Spleen (tissue), 13 donors: ENCODE measurements at places on chromosomes 5 and 9. TPM values are rescaled to one million over a fixed set of nuclear protein-coding genes. Genes with fewer than 3 reads are reported as not detected.
A peak's percentile ranks its signal among the peaks of the same experiment; 100 is the strongest.

GRCh38 chr9:94768766-94769165 lies 42.3 kb downstream of the AOPEP start:
- no peak overlapping the region for H3K27ac ChIP-seq
- H3K27me3 ChIP-seq, result no peaks in the 10 kb centered on the region
- no peak overlapping the region for H3K4me3 ChIP-seq
- no peaks in the 10 kb centered on the region for H3K4me1 ChIP-seq
- no peaks in the 10 kb centered on the region for H3K36me3 ChIP-seq

- H3K4me3 ChIP-seq, result no peak overlapping the region
- no peak overlapping the region for H3K27ac ChIP-seq
- H3K36me3 ChIP-seq, result no peaks in the 10 kb centered on the region
- no peak for DNase-seq
Measured at GRCh38 chr9:37566716-37567115, 9.5 kb downstream of the FBXO10 start.

- H3K27me3 ChIP-seq, result no peaks in the 10 kb centered on the region
- no peak overlapping the region for H3K4me3 ChIP-seq
- H3K4me1 ChIP-seq, result no peaks in the 10 kb centered on the region
- H3K36me3 ChIP-seq, result no peaks in the 10 kb centered on the region
- DNase-seq, result no peak
- no peak overlapping the region for H3K27ac ChIP-seq
Measured at GRCh38 chr9:109870365-109870764, 90.4 kb downstream of the PALM2AKAP2 start.

- H3K4me1 ChIP-seq, result peaks cover 23% of the 10 kb centered on the region
- H3K27ac ChIP-seq, result no peak overlapping the region
- H3K36me3 ChIP-seq, result no peaks in the 10 kb centered on the region
- H3K4me3 ChIP-seq, result peak overlapping the region; percentile 53
Measured at GRCh38 chr5:115179030-115179393, 9.3 kb upstream of the TRIM36 start.

DNA sequence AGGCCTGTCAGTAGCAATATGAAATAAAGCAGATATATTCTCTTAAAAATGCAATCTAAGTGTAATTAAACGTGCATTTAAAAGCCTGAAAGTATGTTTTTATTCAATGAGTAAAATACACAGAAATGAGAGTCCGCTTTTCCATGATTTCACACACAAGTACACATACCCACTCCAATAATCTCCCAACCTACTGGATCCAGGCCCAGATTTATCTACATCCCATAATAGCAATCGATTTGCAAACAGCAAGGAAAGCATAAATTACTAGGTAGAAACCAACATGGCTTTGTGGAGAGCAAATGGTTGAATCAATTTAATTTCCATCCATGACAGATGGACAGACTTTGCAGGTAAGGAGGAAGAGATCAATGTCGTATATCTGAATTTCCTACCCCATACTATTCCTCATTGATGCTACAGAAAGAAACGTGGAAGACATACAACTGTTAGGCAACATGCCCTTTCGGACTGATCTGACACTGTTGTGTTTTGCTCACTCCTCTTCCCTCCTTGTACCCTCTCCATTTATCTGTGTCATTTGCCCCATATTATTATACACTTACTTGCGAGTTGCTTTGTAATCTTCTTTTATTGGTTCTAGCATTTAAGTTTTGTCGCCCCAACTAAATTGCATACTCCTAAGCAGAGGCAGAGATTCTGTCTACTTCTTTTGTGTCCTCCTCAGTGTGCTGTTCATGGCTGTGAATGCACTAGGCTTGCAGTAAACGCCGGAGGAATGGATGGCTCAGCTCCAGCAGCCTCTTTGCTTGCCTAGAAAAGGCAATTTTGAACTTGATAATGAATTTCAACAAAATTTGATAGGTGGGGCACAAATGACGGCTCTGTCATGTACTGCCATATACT lies 133.6 kb downstream of the NFIB start:
- no peaks in the 10 kb centered on the region for H3K27me3 ChIP-seq
- peak overlapping the region; percentile 62 for H3K27ac ChIP-seq
- H3K36me3 ChIP-seq, result no peaks in the 10 kb centered on the region
- no peaks in the 10 kb centered on the region for H3K4me1 ChIP-seq
- DNase-seq, result no peak

DNA sequence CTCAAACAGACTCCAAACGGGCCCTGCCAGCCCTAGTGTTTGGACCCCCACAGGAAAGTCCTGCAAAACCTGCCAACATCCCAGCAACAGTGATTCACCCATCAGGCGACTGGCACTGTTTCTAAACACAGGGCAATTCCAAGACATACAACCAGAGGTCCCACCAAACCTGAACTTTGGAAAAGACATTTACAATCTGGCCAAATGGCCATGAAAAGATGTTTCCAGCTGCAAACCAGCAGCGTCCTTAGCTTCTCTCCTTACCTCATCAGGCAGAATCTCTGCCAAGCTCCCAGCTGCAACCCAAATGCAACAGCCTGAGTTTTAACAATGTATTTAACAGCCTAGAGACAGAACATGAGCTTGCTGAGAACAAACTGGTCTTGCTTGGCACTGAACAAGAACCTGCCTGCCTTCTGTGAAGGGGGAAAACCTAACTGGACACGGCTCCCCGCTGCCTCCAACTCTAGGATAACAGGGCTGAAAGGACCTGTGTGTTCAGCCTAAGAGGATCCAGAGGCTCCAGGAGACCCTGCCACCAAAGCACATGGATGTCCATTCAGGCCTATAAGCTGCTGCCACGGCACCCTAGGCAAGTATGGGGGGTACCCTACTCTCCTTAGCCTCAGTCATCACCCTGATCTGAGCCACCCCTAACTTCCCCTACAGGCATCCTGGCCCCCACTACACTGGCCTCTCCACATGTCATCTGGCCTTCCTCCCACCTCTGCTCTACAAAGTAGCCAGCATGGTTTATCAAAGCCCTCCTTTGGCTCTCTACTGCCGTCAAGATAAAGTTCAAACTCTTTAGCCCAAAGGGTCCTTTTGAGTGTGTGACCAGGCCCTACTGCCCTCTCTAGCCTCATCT lies 5.6 kb downstream of the P4HA2 start:
- H3K4me3 ChIP-seq, result no peak overlapping the region
- H3K27me3 ChIP-seq, result no peaks in the 10 kb centered on the region
- peaks cover 4% of the 10 kb centered on the region for H3K4me1 ChIP-seq
- DNase-seq, result peak; percentile 41
- H3K27ac ChIP-seq, result no peak overlapping the region

- no peak for DNase-seq
- no peak overlapping the region for H3K4me3 ChIP-seq
- H3K27me3 ChIP-seq, result no peaks in the 10 kb centered on the region
Measured at GRCh38 chr5:163622799-163623198, 117.4 kb downstream of the MAT2B start.

- no peaks in the 10 kb centered on the region for H3K4me1 ChIP-seq
- H3K4me3 ChIP-seq, result no peak overlapping the region
- H3K27me3 ChIP-seq, result no peaks in the 10 kb centered on the region
- H3K36me3 ChIP-seq, result no peaks in the 10 kb centered on the region
- DNase-seq, result no peak
Measured at GRCh38 chr5:55360190-55360589, 52.4 kb downstream of the MTREX start.

DNA sequence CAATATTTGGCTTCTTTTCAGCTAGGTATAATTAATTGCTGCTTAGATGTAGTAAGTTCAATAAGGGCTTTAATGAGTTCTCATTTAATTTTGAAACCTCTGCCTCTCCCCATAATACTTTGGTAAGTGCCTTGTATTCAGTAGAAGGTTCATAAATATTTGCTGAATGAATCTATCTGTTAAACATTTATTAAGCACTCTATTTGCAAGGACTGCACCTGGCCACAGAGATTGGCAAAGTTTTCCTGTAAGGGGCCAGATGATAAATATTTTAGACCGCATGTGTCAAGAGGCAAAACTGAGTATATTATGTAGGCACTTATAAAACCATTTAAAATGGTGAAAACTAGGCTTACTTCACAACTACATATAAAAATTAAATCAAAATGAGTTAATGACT lies 19.0 kb upstream of the GNA14 start:
- no peak for DNase-seq
- H3K27me3 ChIP-seq, result no peaks in the 10 kb centered on the region
- H3K36me3 ChIP-seq, result no peaks in the 10 kb centered on the region
- no peak overlapping the region for H3K27ac ChIP-seq
- H3K4me3 ChIP-seq, result no peak overlapping the region

GRCh38 chr9:110337727-110338126 lies at the start of gene TXNDC8:
TXNDC8 (minus strand) TSS chr9:110337863.
- H3K27ac ChIP-seq, result no peak within 1 kb of the TSS
- no peak within 1 kb of the TSS for H3K4me3 ChIP-seq
- DNase-seq, result no peak
- H3K27me3 ChIP-seq, result no peaks in the 10 kb centered on the region
- H3K36me3 ChIP-seq, result no peaks in the 10 kb centered on the region
- H3K4me1 ChIP-seq, result no peaks in the 10 kb centered on the region

LCN15 gene
- not detected for total RNA-seq

ATP10B gene
- not detected for total RNA-seq

DNA sequence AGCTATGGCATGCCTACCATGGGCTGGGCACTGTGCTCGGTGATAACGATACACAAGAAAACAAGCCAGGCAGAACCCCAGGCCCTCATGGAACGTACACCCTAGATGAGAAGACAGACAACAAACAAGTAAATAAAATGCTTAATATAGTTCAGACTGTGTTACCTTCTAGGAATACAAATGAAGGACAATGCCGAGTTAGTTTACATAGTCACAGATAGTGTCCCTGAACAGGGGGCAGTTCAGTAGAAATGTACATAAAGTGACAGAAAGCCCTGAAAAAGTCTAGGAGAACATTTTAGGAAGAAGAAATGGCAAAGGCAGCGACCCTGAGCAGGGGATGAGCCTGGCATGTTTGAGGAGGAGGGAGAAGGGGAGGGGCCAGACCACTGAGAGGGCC lies 21.7 kb downstream of the SLC22A5 start:
- peaks cover 14% of the 10 kb centered on the region for H3K4me1 ChIP-seq
- H3K36me3 ChIP-seq, result no peaks in the 10 kb centered on the region
- no peak for DNase-seq
- no peaks in the 10 kb centered on the region for H3K27me3 ChIP-seq
- H3K4me3 ChIP-seq, result no peak overlapping the region

- no peak overlapping the region for H3K27ac ChIP-seq
- no peaks in the 10 kb centered on the region for H3K36me3 ChIP-seq
- DNase-seq, result no peak
- no peaks in the 10 kb centered on the region for H3K4me1 ChIP-seq
Measured at GRCh38 chr9:69279733-69280132, 45.3 kb upstream of the ENTREP1 start.

- no peak overlapping the region for H3K27ac ChIP-seq
- DNase-seq, result no peak
Measured at GRCh38 chr5:40585537-40586267, 94.0 kb upstream of the PTGER4 start.

GRCh38 chr5:109416882-109417281 lies 7.1 kb upstream of the PJA2 start:
- H3K4me3 ChIP-seq, result no peak overlapping the region
- no peaks in the 10 kb centered on the region for H3K36me3 ChIP-seq
- no peak overlapping the region for H3K27ac ChIP-seq
- H3K27me3 ChIP-seq, result no peaks in the 10 kb centered on the region
- no peak for DNase-seq
- no peaks in the 10 kb centered on the region for H3K4me1 ChIP-seq

DNA sequence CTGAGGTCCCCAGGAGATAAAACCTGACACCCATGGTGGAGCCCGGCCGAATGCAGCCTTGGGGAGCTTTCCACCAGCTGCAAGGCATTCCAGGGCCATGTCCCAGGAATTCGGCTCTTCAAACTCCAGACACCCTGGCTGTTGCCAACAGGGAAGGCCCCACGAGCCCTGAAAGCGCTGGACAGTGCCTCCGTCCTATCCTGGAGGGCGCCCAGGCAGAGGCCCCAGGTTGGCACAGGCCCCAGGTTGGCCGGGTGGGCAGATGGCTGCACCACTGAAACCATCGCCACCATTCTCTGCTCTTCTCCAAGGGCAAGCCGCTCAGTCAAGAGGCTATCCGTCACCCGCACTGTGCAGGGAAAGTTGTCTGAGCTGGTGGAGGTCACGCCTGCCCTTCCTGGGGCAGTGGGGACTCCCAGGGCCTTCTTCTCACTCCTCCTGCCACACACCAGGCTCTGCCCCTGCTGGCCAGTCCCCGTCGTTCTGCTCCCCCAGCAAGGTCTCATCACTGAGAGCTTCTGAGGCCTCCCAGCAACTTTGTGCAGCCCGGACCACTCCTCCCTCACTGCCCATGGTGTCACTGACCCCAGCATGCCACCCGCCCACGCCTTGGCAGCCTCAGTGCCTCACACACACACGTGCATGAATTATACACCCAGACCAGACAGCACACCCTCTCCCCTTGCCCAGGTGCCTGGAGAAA lies 21.2 kb downstream of the SLC6A3 start:
- H3K27ac ChIP-seq, result no peak overlapping the region
- H3K36me3 ChIP-seq, result no peaks in the 10 kb centered on the region
- H3K27me3 ChIP-seq, result no peaks in the 10 kb centered on the region
- H3K4me3 ChIP-seq, result no peak overlapping the region
- H3K4me1 ChIP-seq, result no peaks in the 10 kb centered on the region
- peak; percentile 52 for DNase-seq

SEMA5A gene
- 30.9 TPM for total RNA-seq

DNA sequence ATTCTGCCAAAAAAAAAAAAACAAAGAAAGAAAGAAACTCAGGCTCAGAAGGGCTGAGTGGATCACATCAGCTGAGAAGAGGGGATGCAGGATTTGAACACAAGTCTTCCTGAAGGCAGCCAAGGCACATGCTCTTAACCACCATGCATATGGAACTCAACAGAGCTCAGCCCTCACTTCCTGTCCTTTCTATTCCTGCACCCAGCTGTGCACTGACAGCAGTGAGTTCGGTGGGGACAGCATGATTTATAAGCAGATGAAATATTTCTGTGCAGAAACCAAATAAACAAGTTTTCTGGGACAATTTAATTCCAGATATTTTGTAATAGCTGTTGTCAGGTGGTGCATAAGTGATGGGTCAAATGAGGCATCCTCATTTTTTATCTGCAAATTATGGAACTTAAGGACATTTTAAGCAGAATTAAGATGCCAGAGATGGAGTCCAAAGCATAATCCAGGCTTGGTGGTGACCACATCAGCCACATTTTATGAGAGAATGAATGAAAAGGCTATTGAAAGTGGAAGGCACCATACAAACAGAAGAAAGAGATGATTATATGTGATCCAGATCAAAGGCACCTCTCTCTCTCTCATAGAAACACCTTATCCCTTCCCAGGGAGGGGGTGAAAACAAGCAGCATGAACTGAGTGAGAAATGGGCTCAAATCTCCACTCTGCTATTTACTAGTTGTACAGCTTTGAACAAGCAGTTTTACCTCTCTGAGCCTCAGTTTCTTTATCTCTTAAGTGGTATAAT lies 303.6 kb upstream of the MSX2 start:
- H3K36me3 ChIP-seq, result no peaks in the 10 kb centered on the region
- DNase-seq, result no peak
- peaks cover 32% of the 10 kb centered on the region for H3K27me3 ChIP-seq
- H3K27ac ChIP-seq, result no peak overlapping the region
- peaks cover 9% of the 10 kb centered on the region for H3K4me1 ChIP-seq
- H3K4me3 ChIP-seq, result no peak overlapping the region

N4BP3 gene
- 6.6 TPM for total RNA-seq

- no peak overlapping the region for H3K27ac ChIP-seq
- H3K36me3 ChIP-seq, result no peaks in the 10 kb centered on the region
- no peaks in the 10 kb centered on the region for H3K4me1 ChIP-seq
- no peaks in the 10 kb centered on the region for H3K27me3 ChIP-seq
- no peak for DNase-seq
Measured at GRCh38 chr5:15290953-15291352, 209.0 kb upstream of the FBXL7 start.

LOX gene
- total RNA-seq, result 2.1 TPM
